GM12864 (cell line): ENCODE measurements at places on chromosomes 11 and 22.
A peak's percentile ranks its signal among the peaks of the same experiment; 100 is the strongest.

GRCh38 chr11:60978546-60979380 is 7.3 kb downstream of the CD6 start:
- no peak for DNase-seq

DNA sequence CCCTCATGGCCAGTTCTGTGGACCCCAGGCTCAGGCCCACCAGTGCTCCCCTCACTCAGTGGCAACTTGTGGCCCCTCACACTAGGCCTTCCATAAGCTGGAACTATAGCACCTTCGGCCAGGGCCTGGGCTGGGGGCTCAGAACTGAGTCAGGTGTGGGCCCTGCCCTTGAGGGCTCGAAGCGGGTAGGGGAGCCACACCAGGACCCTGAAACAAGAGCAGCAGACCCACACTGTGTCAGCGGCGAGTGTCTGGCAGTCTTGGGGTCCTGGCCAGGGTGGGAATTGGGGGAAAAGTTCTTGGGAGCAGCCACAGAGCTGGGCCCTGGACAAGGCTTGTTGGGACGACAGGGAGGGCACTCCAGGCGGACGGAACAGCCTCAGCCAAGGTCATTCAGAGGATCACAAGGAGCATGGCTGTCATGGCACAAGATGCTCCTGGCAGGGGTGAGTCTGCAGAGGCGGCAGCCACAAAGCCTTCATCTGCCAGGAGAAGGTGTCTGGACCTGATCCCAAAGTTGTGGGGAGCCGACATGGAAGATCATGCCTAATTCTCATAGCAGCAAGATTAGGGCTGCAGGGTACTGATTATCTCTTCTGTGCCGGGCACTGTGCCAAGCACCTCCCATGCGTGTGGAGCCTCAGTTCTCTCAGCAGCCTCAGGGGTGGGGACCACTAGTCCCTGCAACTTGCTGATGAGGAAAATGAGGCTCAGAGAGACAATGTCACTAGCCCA is 50.7 kb downstream of the SHISAL1 start:
- no peak for DNase-seq

DNA sequence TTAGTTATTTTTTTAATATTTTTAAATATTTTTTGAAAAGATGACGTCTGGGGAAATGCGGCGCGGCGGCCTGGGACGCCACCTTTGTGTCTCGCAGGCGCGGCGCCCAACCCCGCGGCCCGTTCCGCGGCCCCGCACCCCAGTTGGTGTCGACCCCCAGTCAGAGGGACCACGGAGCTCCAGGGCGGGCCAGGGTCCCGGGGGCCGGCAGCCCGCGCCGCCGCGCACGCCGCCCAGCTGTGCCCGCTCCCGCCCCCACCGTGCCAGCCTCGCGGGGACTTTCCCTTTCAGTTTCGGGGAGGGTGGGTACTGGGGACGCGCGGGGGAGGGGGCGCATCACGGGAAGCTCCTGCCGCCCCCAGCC is 1.6 kb downstream of the CCND1 start:
- DNase-seq: no peak

DNA sequence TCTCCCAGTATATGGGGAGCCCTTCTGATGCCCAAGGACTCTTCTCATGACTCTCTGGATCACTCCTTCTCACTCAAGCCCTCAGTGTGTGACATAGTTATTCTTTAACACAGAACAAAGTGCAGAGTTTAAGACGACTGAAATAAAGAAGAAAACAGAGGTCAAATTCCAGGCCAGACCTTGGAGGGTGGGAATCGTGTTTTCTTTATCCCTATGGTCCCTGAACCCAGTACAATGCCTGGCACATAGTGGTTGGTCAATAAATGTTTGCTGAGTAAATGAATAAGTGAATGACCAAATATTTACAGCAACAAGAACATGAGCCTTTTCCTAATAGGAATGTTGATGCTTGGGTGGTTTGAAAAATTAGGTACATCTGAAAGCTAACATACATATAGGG is 28.8 kb downstream of the VSTM5 start:
- DNase-seq: no peak

- DNase-seq: no peak
These were observed 11.2 kb upstream of the DGKZ start for GRCh38 chr11:46335890-46336562.

DNA sequence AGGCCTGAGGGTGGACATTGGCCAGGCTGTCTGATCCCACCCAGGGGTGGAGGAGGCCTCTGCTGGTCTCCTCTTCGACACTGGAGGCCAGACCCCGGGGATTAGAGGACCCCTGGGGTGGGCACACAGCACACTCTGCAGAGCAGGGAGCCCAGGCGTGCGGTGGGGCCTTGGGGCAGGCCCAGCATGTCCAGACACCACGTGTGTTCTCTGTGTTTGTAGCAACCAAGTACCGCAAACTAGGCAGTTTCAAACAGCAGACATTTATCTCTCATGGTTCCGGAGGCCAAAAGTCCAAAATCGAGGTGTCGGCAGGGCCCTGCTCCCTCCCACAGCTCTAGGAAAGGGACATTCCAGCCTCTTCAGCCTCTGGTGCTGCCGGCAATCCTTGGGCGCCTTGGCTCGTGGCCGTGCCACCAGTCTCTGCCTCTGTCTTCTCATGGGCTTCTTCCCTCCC is 1.5 kb downstream of the PANX2 start:
- no peak for DNase-seq

- DNase-seq: no peak
These were observed 2.4 kb upstream of the THRSP start for GRCh38 chr11:78061088-78061920.

GRCh38 chr22:20002636-20003035 is 14.0 kb downstream of the ARVCF start:
- DNase-seq: no peak

DNA sequence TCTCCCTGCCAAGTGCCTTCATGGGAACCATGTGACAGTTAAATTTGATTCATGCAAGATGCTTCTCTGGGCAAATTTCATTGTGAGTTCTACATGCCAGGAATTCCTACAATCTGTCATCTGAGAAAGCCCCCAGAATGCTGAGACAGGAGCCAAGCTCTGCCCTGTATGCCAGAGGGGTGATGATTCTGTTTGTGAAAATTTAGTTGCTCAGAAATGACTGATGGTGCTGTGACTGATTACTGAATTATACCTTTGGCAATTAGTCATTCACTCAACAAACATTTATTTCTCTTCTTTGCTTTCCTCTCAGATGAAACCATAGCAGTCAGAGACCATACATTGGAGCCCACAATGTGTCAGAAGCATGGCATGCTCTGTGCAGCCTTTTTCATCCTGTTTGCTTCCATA is 69.0 kb upstream of the ZBED5 start:
- no peak for DNase-seq

- no peak for DNase-seq
These were observed 208.1 kb downstream of the CTTN start for GRCh38 chr11:70606248-70606950.

- DNase-seq: no peak
These were observed 196.9 kb downstream of the SNX19 start for GRCh38 chr11:130719220-130719915.

GRCh38 chr11:44016131-44016530 is 31.6 kb upstream of the ACCSL start:
- no peak for DNase-seq

DNA sequence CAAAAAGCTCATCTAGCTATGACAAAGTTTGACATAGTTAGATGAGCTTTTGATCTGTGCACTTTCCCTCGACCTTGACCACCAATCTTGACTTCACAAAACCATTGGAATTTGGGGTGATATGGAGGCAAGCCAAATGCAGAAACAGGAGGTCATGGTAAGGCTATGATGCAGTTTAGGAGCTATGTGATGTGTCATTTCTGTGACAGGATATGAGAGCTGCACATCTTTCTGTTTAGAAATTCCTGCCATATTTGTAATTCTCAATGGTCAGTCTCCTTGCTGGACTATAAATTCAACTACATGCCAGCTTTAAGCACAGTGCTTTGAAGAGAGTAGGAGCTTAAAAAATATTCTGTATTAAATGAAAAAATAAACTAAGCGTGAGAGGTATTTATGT is 12.9 kb downstream of the OR51B6 start:
- DNase-seq: no peak

GRCh38 chr22:19962246-19962908 is 20.8 kb upstream of the TXNRD2 start:
- DNase-seq: no peak

GRCh38 chr22:17429516-17429915 is 60.3 kb downstream of the CECR2 start:
- DNase-seq: no peak

- peak; percentile 77 for DNase-seq
These were observed at the start of gene MED19 for GRCh38 chr11:57711414-57712255. TSS of gene MED19 (minus strand) at chr11:57712215. CDS start at chr11:57712179, 36 bp downstream.

DNA sequence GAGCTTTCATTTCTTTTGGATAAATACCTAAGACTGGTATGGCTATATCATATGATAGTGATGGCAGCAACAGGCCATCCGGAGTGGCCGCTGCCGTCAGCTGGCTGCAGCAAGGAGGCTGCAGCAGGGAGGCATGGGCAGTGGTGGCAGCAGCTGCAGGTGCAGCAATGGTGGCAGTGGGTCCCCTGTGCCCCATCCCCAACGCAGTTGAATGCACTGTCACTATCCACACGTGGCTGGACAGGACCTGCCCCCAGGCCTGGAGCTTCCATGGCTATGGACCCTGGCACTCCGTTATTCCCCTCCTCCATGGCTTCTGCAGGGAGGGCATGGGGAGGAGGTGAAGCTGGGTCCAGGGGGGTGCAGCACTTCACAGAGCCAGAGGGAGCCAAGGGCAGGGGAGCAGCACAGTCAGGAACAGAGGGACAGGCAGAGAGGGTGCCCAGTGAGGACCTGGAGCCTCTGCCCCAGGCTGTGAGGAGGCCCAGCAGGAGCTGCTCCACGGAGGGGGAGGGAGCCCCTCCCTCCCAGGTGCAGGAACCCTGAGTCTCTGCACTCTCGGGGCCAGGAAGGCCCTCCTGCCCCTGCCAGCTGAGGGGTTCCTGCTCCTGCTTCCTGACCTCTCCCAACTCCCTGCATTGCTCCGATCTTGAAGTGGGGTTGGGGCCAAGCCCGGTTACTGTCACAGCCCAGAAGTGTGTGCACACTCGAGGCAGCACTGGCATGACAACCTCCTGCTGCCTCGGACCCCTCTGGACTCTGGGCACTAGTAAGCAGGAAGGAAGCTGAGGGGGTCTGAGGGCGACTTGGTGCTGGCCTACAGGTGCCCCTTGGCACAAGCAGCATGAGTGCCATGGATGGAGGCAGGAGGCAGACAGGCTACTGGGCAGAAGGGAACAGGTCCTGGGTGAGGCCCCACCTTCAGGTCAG is 466.3 kb downstream of the GUCY1A2 start:
- DNase-seq: no peak
